ENCODE measurements at places on chromosomes 7 and 10.

DNA sequence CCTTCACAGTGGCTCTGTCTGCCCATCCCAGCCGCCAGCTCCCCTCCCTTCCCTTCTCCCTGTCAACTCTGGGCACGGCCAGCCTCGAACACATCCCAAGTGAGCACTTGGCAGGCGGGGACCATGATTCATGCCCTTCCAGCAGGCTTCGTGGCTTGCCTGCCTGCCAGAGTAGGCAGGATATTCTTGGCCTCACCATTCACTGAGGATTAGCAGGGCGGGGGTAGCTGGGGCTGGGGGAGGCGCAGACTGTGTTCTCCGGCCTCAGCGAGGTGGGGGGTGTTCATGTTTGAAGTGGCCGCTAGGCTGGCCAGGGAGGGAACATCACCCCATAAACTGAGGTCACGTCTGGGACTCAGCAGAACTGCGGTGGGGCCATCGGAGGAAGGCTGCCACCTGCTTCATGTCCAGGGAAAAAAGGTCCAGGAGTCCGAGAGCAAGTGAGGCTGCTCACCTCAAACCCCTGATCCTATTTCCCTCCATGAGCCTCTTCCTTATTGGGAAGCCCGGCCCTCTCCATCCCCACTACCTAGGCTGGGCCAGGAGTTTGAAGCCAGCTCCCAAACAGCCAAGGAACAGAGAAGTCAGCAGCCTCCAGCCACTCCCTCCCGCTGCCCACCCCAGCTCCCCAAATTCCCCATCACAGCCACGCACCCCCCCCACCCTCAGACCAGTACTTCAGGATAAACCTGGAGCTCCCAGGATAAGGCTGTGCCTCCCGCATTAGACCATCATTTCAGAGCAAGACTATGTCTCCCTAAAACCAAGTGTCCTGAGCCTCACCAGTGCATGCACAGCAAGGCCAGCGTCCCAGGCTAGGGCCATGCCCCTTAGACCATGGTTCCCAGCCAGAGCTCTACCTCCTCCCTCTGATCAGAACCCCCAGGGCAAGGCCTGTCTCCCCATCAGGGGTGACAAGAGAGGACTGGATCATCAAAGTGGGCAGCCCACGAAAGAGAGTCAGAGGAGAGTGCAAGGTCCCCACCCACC is 42.8 kb upstream of the RABGEF1 start:
- DNase-seq, result no peak

DNA sequence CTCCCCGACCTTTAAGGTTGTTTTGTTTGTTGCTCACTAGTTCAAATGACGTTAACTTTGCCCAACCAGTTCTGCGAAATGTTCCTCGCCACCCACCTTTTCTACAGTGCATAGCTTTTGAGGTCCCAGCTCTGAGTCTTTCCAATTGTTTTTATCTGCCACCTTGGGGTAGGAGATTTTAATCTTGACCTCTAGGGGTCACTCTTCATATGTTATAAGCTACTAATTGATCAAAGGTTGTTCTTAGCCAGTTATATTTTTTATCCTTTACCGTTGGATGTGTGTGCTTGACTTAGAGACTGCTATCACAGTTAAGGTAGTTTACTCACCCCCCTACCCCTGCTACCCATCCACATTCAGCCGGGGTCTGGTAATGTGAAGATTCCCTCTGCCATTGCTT is 372.4 kb downstream of the SUGCT start:
- DNase-seq, result peak; percentile 16

- DNase-seq, result no peak
Observed at GRCh38 chr10:57260175-57260574, 899.1 kb upstream of the ZWINT start.

DNA sequence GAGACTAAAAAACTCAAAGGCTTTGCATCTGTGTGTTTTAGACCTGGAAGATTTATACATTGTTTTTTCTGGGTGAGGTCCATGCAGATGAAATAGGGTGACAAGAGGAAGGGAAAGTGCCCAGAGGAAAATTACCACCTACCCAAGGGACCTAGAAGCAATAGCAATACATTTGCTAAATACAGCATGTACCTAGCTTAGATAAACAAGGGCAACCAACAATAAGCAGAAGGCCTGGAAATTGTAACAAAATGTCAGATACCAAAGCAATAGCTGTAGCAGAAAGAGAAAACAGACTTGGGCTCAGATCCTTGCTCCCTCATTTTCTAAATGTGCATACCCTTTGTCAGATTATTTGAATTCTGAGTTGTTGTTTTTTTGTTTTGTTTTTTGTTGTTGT is 318.4 kb upstream of the KMT2E start:
- DNase-seq, result no peak

DNA sequence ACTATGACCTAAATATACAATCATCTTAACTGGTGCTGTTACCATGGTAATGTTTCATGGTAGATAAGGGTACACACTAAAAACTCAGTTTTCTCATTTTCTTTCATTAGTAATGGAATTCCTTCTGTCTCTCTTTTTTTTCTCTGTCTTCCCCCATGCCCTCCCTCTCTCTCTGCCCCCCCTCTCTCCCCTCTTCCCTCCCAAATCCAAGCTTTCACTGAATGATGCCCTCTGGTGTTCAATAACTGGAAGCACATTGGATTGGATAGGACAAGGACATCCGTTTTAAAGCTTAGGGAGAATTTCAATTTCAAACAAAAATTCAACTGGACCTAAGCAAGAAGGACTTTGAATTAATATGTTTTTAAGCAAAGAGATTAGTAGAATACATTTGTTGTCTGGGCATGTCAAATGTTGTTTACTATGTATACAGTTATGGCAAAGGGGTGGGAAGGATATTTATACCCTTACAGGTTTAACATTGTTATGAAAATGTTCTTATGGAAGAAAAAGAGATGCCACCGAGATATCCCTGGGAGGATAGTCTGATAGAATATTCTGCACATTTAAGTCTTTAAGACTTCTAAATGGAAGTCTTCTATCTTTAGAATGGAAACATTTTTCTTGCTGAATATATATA is 6.1 kb downstream of the CHRM2 start:
- peak; percentile 35 for DNase-seq

DNA sequence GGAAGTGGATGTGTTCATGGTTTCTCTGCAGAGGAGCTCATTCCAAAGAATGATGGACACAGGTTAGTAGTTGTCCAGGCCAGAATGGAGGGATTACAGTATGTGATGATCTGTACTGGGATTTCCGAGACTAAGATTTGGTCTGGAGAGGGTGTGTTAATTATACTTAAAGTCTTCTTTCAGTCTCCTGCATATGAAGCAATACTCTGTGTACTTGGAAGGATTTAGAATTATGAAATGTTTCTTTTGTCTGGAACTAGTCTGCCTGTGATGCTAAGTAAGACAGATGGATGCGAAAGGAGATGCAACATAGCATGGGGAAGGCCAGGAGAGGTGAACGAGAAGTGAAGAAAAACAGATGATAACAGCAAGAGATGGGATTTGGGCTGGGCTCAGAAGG is 305.1 kb upstream of the LYZL1 start:
- no peak for DNase-seq

GRCh38 chr10:7651853-7652470 is 14.8 kb downstream of the ITIH5 start:
- no peak for DNase-seq

GRCh38 chr7:380711-381210 is 90.8 kb downstream of the FOXL3 start:
- no peak for DNase-seq

DNA sequence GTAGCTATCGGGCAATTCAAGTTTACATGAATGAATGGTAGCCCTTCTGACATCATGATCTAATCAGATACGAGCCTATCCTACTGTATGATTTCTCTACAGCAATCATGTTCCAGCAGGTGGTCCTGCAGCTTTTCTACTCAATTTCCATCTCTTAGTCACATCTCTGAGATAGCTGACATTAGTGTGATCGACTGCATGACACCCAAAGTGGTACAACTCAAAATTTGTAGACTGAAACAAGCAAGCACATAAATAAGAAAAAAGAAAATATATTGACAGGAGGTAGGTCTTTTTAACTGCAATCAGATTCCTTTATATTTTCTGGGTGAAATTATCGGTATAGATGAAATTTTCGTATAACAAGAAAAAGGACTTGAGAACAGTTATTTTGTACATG is 132.0 kb downstream of the PPP1R17 start:
- DNase-seq, result no peak

DNA sequence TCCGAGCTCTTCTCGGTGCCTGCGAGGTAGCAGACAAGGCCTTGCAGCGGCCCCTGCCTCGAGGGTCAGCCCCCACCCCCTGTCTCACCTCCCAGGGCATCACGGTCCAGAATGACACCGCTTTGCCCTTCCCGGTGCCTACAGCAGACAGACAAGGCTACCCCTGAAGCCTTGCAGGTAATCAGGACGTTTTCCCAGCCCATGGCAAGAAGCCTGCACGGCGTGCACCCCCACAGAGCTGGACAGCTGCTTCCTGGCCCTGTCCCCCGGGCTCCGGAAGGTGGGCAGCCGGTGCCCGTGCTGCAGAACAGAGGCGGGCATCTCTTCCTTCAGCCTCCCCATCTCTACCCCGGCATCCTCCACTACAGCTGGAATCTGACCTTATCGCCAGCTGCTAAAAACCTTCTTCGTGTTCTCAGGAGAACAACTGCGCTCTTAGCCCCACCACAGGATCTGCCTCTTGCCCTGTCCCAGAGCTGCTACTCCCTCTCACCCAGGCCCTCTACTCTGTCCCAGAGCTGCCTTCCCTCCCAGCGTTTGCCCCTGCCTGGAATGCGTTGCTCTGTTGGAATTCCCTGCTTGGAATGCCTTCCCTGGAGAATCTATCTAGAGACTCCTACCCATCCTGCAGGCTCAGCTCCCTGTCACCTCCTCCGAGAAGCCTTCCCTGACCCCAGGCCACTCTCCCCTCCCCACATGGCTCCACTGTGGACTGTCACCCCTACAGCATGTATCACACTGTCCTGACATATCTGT is 4.7 kb downstream of the MYL10 start:
- DNase-seq, result no peak

DNA sequence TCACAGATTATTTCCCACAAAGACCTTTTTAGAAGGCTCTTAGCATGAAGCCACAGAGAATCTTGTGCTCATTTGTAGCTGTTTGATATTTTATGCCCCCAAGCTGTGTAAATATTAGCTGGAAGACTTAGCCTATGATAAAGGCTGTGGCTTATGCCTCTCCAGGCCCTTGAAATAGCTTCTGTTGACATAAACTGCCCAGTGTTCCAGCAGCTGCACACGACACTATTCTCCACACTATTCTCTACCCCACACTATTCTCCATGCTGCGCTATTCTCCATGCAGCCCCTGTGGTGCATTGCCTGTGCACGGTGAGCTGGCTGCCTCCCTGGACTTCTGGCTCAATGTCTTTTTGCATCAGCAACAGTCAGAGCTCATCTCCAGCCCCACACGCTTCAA is 13.1 kb downstream of the DDC start:
- DNase-seq, result peak; percentile 30
